ENCODE measurements at places on chromosomes 11 and 22. TPM values are rescaled to one million over a fixed set of nuclear protein-coding genes. Genes with fewer than 3 reads are reported as not detected.

Gene ARHGAP20
- total RNA-seq: not detected

Gene DDI1
- total RNA-seq: not detected

Gene CEP57
- total RNA-seq: 62.1 TPM

Gene FOLR1
- 5.0 TPM for total RNA-seq

GRCh38 chr22:33337524-33337923, 279.3 kb upstream of the SYN3 start:
- no peak for DNase-seq
- no peak overlapping the region for H3K4me3 ChIP-seq
- H3K36me3 ChIP-seq: no peaks in the 10 kb centered on the region
- no peak overlapping the region for H3K27ac ChIP-seq

GRCh38 chr11:76493626-76494539, 49.1 kb downstream of the EMSY start:
- no peak overlapping the region for H3K4me3 ChIP-seq
- no peaks in the 10 kb centered on the region for H3K4me1 ChIP-seq
- H3K27ac ChIP-seq: no peak overlapping the region
